Activated T-cell treated with anti-CD3 and anti-CD28 coated beads, Interleukin-2, amount 50 U/mL, for 48 hours (primary cell): ENCODE measurements at places on chromosomes 6 and 20.

- no peak for DNase-seq
These were observed 8.0 kb upstream of the IER3 start for GRCh38 chr6:30752157-30752927.

GRCh38 chr6:90044182-90044832, 150.0 kb downstream of the GJA10 start:
- no peak for DNase-seq

GRCh38 chr6:150711584-150712504, 112.2 kb downstream of the PLEKHG1 start:
- DNase-seq = no peak

GRCh38 chr6:162964488-162965140, 236.8 kb downstream of the PACRG start:
- DNase-seq = no peak

DNA sequence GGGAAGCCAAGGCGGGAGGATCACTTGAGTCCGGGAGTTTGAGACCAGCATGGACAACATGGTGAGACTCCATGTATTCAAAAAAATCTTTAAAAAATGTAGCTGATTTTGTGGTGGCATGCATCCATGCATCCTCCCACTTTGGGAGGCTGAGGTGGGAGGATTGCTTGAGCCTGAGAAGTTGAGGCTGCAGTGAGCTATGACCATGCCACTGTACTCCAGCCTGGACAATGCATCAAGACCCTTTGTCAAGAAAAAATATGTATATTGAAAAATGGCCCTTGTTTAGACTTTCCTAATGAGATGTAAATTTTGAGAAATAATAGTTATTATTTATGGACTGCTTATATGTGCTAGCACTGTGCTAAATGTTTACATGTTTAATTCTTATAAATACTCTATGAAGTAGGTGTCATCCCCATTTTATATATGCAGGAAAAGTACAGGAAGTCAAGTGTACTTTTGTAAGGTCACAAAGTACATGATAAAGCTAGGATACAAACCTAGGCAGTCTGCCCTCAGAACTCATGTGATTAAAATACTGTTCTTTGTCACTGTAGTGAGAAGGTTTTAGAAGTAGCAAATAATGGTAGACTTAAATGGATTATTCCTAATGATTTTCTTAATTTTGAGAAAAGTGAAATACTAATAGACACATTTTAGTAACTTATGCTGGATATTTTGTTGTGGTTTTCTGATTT, 58.8 kb downstream of the ITCH start:
- DNase-seq = no peak

DNA sequence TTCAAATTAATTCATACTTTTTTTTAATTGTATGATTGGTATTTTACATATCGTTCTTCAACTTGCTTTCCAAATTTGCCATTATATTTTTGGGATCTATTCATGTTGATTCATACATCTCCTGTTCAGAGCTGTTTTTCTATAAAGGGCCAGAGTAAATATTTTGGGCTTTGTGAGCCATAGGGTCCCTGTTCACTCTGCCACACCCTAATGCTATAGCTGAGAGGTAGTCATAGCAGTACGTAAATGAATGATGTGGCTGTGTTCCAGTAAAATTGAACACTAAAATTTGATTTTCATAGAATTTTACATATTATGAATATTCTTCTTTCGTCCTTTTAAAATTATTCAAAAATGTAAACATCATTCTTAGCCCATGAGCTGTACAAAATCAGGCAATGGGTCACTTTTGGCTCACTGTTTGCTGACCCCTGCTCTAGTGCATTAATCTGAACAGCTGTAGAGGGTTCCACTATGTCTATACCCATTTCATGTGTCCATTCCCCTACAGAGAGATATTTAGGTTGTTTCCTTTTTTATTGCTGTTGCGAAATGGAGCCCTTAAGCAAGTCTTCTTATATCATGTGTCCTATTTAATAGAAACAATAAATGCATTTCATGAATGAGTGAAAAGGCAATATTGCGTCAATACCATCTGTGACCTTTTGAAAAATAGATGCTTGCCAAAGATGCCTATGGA, 136.4 kb upstream of the SALL4 start:
- DNase-seq = no peak

DNA sequence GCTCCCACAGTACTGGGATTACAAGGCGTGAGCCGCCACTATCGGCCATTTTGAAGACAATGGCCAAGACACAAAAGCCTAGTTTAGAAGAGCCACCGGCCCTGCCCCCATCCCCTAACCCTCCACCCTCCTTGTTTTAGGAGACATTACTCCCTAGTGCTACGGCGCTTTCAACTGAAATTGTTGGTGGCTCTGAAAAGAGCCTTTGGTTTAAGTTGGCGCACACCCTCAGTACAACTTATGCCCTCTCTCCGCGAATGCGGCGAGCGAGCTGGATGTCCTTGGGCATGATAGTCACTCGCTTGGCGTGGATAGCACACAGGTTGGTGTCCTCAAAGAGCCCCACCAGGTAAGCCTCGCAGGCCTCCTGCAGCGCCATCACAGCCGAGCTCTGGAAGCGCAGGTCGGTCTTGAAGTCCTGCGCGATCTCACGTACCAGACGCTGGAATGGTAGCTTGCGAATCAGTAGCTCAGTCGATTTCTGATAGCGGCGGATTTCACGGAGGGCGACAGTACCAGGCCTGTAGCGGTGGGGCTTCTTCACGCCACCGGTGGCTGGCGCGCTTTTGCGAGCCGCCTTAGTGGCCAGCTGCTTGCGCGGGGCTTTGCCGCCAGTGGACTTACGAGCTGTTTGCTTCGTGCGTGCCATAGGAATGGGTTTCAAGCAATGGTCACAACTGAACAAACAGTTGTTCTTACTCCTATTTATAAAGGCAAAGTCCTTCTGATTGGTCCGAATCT, 114.9 kb upstream of the BTN3A2 start:
- DNase-seq = peak; percentile 84

GRCh38 chr6:25418454-25419052, 139.4 kb downstream of the CARMIL1 start:
- DNase-seq = no peak

DNA sequence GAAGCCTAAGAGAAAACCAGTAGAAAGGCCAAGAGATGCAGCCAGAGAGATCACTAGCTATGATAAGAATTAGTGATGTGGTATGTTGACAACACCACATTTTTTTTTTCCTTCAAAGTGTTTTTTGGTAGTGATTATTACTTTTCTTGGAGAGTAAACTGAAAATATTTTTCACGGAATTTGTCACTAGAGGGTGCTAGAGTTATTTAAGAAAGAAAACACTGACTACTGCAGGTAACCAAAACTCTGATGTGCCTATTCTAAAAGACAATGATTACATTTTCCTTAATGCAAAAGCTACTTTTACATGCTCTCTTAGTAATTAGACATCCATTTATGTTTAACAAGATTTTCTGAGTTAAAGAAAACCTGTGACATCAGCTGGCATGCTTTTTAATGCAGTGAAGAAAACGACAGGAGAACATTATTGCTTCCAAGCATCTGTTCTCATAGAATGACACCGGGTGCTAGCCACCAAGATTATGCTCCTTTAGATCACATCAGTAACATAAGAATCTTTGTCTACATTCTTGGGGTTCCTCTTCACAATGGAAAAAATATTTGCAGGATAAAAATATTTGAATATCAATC, 28.8 kb downstream of the RWDD2A start:
- DNase-seq = no peak

- no peak for DNase-seq
These were observed 244.8 kb downstream of the DLL1 start for GRCh38 chr6:170045981-170046667.

DNA sequence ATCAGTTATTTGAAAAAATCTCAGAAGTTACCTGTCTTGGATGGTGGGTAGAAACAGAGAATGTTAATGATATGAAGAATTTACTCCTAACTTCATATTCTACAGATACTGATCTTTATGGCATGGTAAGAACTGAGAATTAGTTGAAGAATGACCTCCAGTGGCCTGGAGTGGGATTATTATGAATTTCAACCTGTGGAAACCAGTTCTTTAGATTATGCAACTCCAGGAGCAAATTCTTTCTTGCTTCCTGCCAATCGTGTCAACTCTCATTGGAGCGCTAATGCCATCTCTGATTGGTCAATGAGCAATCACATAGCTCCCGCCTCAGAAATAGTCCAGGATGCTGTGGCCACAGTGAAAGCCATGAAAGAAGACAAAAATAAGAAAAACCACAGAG, 40.6 kb downstream of the LYRM2 start:
- DNase-seq = no peak

DNA sequence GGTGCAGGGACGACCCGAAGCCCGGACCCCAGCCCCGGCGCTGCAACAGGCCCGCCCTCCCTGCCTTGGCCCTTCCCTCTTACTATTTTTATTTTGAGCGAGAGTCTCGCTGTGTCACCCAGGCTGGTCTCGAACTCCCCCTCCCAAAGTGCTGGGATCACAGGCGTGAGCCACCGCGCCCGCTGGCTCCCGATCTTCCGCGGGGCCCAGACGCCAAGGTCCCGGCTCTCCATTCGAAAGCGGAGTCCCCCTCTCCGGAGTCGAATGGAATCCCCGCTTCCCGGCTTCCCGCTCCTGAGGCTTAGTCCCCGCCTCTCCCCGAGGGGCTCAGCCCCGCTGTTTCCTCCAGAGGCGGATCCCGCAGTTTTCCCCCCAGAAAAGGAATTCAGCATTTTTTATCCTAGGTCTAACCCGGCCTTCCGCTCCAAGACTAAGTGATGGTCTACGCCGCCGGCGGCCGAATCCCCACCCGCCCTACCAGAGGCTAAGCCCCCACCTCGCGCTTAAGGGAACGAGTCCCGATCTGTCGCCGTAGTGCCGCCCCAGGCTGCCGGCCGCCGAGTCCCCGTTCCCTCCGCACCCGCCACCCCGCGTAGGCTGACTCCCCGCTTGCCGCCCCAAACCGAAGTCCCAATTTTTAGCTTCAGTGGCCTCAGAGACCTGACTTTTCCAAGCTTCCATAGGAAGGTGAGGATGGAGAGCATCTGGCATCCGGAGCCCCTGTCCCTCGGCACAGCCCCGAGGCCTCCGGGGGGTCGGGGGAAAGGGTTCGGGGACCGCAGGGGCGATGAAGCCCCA, 11.5 kb upstream of the TMC2 start:
- peak; percentile 71 for DNase-seq

DNA sequence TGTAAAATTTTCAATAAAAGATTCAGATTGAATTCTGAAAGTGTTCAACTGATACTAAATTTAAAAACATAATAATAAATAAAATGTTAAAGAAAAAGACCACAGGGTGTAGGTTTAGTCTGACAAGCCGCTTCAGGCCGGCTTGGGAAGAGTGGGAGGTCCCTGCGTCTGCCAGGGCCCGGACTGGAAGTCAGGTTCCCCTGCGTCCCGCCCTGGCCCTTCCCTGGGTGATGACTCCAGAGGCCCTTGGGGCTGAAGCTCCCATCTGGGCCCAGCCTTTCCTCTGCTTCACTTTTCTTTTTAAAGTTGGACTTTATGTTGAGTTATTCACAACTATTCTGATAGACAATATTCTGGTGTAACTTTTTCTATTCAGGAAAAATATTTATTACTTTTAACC, 93.3 kb downstream of the SMOC2 start:
- DNase-seq = no peak

DNA sequence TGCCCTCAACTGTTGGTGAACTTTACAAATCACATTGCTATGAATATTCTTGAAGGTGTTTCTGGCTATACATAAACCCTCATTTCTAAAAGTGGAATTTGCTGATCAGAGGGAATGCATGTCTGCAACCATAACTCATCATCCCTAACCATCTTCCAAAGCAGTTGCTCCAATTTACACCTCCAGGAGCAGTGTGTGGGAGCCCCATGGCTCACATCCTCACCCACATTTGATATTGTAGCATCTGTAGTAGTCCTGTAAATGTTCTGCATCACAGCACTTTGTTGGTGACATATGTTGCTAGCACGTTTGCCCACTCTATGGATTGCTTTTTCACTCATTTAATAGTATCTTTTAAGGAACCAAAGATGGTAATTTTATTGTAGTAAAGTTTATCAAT, 183.8 kb upstream of the SMLR1 start:
- no peak for DNase-seq

DNA sequence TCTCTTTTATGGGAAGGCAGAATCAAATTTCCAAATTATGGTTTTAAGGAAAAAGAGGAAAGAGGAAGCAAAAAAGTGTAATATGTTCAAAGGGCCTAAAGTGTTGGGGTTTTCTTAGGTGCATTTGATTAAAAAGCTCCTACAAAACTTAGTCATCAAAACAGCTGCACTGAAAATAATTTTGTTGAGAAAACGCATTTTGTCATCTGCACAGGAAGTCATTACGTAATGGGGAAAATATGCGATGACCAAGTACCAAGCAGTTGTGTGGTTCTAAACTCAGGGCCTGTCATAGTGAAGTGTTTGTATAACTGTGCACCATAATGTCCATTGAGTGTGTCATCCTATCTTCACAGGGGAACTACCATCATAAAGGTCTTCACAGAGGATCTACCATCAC, 15.6 kb downstream of the HAO1 start:
- DNase-seq = no peak

- no peak for DNase-seq
These were observed 288.3 kb downstream of the KHDC1L start for GRCh38 chr6:72936766-72937559.

GRCh38 chr20:1377341-1377871, 15.4 kb downstream of the FKBP1A start:
- DNase-seq = peak; percentile 66

GRCh38 chr20:9736373-9736772, 102.5 kb downstream of the PAK5 start:
- no peak for DNase-seq

GRCh38 chr6:39576556-39577303, 148.5 kb downstream of the KIF6 start:
- no peak for DNase-seq
